ENCODE measurements at places on chromosomes 1 and 21.

DNA sequence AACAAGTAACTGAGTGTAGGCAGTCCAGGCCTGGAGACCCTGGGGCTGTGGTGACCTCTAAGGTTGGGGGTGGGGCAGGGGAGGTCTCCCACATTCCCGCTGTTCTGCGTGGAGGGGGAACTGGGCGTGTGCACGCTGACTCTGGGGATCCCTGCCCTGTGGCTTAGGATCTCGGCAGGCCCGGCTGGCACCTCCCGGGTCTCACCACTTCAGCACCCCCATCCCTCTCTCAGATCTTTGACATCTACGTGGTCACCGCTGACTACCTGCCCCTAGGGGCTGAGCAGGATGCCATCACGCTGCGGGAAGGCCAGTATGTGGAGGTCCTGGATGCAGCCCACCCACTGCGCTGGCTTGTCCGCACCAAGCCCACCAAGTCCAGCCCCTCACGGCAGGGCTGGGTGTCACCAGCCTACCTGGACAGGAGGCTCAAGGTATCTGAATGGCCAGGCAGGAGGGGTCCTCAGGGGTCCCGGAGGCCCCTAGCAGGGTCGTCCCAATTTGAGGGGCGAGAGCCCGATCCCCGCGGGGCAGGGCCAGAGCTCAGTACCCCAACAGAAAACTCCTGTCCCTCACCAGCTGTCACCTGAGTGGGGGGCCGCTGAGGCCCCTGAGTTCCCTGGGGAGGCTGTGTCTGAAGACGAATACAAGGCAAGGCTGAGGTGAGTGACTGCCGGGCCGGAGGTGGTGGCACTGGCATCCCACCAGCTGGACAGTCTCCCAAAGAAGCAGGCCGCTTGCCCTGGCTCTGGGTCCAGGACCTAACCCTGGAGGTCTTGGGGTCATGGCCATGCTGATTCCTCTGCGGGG lies 68.7 kb downstream of the TRIM11 start:
- DNase-seq: peak; percentile 31

DNA sequence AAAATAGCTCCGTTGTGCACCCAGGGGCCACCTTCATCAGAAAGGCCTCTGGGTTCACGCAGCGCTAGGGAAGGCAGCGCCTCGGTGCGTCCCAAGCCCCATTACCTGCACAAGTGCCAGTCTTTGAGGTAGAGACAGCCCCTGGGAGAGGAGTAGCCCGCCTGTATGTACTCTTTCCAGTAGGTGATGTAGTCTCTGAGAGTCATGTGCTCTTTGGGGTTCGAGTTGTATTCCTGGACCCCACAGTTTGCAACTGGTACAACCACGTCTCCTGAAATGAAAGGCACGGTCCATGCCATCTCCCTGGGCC lies 601 bp downstream of the JMJD4 start:
- peak; percentile 43 for DNase-seq

DNA sequence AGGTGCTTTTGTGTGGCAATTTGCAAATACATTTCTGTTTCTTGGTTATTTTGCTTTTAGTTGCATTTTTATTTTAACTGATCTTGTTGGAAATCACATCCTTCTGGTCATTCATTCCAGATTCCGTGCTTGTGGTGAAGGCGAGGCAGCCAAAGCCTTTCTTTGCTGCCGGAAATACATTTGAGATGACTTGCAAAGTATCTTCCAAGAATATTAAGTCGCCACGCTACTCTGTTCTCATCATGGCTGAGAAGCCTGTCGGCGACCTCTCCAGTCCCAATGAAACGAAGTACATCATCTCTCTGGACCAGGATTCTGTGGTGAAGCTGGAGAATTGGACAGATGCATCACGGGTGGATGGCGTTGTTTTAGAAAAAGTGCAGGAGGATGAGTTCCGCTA lies 34.8 kb upstream of the CD101 start:
- DNase-seq: no peak

DNA sequence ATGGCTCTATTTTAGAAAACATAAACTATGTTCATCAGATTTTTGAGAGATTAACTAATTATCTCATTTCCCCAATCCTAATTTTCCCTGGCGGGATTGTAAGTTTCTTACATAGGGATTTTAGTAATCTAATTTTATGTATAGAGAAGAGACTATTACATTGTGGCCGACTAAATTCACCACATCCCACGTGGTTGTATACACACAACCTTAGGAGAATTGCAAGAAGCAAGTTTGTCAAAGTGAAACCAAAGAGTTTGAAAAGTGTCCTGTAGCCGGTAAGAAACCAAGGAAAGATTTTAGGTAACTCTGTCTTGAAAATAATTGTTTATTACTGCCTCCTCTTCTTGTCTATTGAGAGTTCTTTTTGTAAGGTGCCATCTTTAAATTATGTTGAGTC lies 550.6 kb downstream of the LTN1 start:
- no peak for DNase-seq

DNA sequence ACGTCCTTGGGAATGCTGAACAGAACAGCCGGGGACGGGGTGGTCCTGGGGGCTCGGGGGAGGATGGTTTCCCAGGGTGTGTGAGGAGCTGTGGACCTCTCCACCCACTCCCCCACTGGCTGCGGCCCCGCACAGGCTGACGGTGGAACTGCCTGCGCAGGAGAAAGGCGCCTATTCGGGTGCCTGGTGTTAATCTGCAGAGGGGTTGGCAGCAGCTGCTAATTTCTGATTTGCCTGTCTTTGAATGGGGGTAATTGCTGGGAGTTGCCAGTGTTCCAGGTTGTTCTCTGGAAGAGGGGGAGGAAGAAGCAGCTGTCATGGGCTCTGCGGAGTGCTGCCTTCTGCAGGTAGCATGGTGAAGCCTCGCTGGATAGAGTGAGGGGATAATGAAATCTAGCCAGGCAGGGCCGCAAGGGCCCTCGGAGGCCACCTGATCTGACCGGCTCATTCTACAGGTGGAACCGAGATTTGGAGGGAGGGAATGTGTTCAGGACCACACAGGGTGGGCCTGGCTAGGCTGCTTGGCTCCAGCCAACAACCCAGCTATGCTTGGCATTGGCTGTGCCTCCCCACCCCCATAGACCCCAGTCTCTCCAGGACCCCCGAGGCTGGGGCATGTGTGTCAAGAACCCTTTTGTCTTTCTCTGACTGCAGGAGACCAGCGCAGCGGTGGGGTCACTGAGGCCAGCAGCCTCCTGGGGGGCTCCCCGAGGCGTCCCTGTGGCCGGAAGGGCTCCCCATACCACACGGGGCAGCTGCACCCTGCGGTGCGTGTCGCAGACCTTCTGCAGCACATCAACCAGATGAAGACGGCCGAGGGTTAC lies 67.1 kb downstream of the PTPRU start:
- DNase-seq: no peak

GRCh38 chr1:33272930-33273329 lies 16.6 kb downstream of the ZNF362 start:
- no peak for DNase-seq

GRCh38 chr21:34796518-34797200 lies 127.9 kb downstream of the CLIC6 start:
- no peak for DNase-seq

- DNase-seq: no peak
Measured at GRCh38 chr1:82978461-82979324, 1020.2 kb downstream of the TTLL7 start.

DNA sequence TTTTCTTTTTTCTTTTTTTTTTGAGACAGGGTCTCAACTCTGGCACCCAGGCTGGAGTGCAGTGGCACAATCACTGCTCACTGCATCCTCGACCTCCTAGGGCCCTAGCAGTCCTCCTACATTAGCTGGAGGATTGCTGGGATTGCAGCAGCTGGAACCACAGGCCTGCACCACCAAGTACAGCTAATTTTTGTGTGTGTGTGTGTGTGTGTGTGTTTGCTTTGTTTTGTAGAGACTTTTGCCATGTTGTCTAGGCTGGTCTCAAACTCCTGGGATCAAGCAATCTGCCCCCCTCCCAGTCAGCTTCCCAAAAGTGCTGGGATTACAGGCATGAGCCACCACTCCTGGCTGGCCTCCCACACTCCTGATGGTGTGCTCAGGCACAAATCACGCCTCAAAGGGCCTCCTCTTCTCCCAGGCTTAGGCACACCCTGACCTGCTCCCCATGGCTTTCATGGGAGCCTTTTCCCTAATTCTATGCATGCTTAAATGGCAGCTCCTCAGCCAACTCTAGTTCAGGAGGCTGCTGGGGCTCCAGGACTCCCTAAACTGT lies 9.4 kb downstream of the FAM229A start:
- no peak for DNase-seq

DNA sequence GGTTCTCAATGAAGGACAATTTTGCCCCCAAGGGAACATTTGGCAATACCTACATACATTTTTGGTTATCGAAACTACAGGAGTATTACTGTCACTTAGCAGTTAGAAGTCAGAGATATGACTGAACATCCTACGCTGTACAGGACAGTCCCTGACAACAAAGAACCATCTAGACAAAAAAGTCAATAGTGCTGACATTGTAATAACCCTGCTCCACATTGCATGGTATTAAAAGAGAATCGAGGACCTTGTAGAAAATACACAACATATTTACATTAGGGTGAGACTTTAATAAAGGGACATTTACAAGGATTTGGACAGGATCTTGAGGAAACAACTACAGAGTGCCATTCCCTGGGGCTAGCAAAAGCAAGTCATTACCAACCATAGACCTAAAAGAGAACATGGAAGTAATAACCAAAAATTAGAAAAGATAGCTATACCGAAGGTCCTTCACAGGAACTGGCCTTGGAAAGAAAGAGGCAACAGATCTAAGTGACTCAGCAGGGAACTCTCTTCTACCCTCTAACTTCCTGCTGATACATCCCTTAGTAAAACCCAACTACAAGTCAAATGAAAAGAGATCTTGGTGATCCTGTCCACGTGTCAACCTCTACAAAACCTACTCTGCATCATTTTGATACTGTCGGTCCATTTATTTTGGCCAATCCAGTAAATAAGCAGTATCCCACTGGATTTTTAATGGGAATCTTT lies 40.2 kb downstream of the ANGPTL3 start:
- no peak for DNase-seq

DNA sequence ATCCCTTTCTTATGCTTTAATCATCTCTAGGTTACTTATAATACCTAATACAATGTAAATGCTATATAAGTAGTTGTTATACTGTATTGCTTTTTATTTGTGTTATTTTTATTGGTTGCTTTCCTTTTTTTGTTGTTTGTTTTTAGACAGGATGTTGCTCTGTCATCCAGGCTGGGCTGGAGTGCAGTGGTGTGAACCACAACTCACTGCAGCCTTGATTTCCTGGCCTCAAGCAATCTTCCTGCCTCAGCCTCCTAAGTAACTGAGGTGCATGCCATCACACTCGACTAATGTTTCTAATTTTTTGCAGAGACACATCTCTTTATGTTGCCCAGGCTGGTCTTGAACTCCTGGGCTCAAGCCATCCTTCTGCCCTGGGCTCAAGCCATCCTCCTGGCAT lies 26.9 kb downstream of the KRTAP19-8 start:
- no peak for DNase-seq

- no peak for DNase-seq
Measured at GRCh38 chr1:74160046-74160445, 37.9 kb downstream of the LRRIQ3 start.

DNA sequence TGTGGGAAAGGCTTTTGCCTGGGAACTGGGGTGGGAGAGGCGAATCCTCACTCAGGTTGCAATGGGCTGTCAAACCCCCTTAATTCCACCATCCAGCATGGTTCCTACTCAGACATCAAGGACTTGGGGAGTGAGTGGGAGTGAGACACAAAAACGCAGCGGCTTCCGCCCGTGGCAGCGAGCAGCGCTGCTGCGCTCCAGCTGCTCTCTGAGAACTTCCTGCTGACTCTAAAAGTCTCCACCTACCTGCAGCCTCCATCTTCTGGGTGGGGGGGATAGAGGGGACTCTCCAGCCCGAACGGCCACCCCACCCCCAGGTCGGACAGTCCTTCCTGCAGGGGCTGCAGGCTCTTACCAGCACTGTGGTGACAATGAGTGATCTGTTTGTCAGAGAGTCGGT lies 184.4 kb downstream of the GRIK3 start:
- DNase-seq: no peak

DNA sequence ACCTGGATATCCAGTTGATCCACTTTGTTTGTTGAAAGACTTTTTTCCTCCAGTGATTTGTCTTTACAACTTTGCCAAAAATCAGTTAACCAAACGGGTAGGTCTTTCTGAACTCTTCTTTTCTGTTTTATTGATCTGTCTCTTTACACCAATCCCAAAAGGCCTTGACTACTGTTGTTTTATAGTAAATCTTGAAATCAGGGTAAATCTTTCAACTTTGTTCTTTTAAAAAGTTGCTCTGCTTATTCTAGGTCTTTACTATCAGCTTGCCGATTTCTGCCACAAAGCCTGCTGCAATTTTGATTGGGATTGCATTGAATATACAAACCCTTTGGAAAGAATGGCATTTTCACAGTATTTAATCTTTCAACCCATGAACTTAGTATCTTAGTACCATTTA lies 66.6 kb downstream of the ITSN1 start:
- DNase-seq: no peak

DNA sequence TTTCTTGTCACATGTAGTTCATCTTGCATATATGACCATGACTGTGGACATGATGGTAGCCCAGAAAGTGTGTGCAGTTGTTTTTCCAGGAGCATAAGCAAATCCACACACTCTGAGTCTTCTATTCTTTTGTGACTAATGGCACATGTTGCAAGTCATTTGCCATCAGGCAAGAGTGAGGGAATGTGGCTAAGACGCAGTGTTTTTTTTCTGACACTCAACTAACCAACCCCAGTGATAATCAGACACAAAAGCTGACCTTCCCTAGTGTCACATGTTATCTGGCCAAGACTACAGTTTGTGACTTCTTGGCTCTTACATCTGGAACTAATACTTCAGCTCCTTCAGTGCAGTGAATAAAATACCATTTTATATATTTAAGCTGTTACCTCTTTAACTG lies 108.8 kb downstream of the ITSN1 start:
- no peak for DNase-seq

- no peak for DNase-seq
Measured at GRCh38 chr1:230140221-230141020, 73.4 kb downstream of the GALNT2 start.

DNA sequence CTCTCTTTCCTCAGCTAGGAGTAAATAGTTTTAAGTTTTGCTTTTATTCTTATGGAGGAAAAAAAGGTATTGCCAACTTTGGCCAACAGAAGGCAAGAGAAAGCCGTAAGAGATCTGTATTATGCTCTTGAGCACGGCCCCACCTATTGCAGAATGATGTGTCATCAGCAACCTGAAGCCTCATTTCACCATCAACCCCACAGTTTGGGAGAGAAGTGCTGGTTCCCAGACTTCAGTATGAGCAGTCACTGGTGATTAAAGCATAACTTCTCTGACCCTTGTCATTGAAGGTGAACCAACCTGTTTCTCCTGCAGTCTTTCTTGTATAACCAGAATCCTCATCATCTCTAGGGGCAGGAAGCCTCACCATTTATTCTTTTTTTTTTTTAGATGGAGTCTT lies 100.2 kb downstream of the SIPA1L2 start:
- DNase-seq: no peak

DNA sequence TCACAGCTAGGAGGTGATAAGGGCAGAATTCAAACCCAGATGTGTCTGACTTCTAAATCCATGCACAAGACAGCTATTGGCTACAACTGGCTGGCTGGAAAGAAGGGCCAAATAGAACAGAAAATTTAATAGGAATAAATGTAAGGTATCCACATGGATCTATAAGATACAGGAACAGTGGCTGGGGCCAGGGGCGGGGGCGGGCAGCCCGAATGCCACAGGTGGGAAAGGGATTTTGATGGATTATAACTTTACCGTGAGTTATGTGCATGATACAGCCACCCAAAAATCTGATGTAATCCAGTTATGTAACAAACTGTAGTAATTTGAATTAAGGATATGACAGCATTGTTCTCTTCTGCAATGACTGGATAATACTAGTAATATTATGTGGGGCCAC lies 87.0 kb upstream of the COA6 start:
- no peak for DNase-seq

GRCh38 chr1:3707298-3707938 lies 44.8 kb upstream of the CCDC27 start:
- no peak for DNase-seq

GRCh38 chr1:161159087-161159912 lies at the start of gene USP21:
USP21 (plus strand) TSS chr1:161159500; CDS start chr1:161160641, 1,141 bp downstream.
- DNase-seq: peak; percentile 94
